Stimulated activated CD4-positive, alpha-beta T cell treated with anti-CD3 and anti-CD28 coated beads, Interleukin-15, amount 100 ng/mL, for 1 hour (primary cell): ENCODE measurements at places on chromosomes 13 and 19.

DNA sequence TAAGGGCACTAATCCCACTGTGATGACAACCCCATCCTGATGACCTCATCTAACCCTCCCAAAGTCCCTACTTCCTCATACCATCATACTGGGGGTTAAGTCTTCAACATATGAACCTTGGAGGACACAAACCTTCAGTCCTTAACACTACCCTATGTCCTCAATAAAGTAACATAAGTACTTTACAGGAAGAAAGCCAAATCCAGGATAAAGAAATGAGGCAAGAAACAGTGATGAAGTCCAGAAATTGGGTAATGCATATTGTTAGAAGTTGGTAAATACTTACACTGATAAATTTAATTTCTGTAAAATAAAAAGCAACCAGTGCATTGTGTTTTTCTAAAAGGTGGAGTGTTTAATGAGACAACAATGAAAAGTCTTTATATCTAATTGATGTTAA is 284.8 kb upstream of the SOX21 start:
- no peak for DNase-seq

DNA sequence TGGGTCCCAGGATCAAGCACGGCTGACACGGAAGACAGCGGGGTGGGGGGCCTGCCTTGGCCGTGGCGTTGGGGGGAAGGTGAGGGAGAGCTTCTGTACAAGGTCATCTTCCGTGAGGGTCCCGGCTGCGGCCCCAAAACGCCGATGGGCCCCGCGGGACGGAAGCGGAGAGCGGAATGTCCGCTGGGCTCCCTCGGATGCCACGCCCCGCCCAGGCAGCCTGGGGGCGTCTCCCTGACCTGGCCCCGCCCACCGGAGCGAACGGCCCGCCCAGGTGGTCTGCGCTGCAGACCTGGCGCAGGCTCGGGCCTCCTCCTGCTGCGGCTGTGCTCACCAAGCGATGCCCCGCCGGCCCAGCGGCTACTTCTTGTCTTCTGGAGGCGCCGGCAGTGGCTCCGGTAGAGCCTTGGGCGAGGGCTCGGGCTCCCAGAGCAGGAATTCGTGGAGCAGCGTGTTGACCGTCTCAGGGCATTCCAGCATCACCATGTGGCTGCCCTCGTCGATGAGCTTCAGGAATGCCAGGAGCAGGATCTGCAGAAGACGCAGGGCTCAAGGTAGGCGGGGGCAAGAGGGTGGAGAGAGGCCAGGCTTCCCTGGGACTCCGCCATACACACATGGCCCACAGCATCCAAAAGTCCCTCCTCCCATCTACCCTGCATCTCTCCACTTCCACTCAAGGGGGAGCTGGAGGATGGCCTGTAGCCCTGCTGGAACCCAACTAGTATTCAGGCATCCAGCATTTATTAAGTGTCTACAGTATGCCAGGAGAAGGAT is 10.7 kb downstream of the ABHD8 start:
- peak; percentile 80 for DNase-seq

DNA sequence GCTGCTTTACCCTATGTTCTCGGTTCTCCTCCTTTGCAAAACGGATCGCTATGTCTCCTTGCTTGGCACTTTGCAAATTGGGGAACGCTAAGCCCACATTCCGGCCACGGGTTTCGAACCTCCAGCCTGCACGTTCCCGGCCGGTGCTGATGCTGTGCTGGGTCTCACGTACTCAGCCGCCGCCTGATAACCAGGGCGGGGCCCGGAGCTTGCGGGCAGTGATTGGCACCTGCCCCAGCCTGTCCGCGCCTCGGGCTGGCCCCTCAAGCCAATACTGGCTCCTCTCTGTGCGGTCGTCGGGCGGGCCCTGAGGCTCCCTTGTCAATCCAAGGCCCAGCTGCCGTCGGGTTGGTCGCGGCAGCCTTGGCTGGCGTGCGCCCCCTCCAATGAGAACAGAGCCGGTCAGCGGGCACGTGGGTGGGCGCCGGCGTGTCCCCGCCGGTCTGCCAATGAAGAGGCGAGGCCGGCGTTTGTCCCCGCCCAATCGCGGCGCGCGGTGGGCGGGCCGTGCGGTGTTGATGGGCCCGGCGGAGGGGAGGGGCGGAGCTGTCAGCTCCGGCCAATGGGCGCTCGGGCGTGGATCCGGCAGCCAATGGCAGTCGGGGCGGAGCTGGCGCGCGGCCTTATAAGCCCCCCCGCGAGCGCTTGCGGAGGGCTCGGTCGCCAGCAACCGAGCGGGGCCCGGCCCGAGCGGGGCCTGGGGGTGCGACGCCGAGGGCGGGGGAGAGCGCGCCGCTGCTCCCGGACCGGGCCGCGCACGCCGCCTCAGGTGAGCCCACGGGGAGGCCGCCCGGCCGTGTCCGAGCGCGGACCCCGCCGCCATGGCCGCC is at the start of gene KDM4B:
KDM4B (plus strand) TSS at position 652 of the 830 bp plus-strand sequence. CDS start 63,778 bp downstream, outside the sequence.
- peak; percentile 98 for DNase-seq

GRCh38 chr13:76798037-76798436 is 88.2 kb downstream of the KCTD12 start:
- no peak for DNase-seq

GRCh38 chr19:49339301-49340068 is 4.3 kb downstream of the CD37 start:
- no peak for DNase-seq
